Bone marrow (tissue), 2 donors: ENCODE measurements at places on chromosomes 1 and 21.
A peak's percentile ranks its signal among the peaks of the same experiment; 100 is the strongest.

GRCh38 chr1:160718210-160718609 lies 6.6 kb upstream of the CD48 start:
- no peak for DNase-seq

DNA sequence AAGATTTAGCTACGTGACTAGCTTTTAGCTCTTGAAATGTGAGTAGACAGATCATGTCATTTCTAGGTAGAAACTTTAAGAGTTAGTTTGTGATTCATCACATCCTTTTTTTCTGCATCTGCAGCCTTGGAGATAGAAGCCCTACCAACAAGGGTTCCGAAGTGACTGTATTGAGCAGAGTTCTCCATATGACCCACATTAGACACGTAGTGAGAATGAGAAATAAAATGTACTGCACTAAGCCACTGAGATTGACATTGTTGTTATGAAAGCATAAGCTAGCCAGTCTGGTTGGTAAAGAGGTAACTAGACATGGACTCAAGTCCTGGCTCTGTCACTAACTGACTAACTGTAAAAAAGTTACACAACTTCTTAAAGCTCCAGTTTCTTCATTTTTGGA lies 296.1 kb downstream of the PDE4B start:
- DNase-seq = no peak

- DNase-seq = no peak
Observed at GRCh38 chr1:11804666-11805421, 920 bp downstream of the MTHFR start.

GRCh38 chr1:15876357-15877055 lies 29.0 kb downstream of the SPEN start:
- DNase-seq = no peak

DNA sequence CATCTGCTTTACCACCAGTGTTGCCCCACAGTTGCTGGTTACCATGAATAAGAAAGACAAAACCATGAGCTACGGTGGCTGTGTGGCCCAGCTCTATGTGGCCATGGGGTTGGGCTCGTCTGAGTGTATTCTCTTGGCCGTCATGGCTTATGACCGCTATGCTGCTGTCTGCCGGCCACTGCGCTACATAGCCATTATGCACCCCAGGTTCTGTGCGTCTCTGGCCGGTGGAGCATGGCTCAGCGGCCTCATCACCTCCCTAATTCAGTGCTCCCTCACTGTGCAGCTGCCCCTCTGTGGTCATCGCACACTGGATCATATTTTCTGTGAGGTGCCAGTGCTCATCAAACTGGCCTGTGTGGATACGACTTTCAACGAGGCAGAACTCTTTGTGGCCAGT lies 14.0 kb downstream of the OR2G6 start:
- DNase-seq = no peak

GRCh38 chr1:165376041-165376810 lies 19.7 kb upstream of the LMX1A start:
- DNase-seq = no peak

GRCh38 chr1:43300378-43301094 lies at the start of gene TIE1:
TIE1 (plus strand) TSS chr1:43300982; CDS start chr1:43301072, 90 bp downstream.
- no peak for DNase-seq

DNA sequence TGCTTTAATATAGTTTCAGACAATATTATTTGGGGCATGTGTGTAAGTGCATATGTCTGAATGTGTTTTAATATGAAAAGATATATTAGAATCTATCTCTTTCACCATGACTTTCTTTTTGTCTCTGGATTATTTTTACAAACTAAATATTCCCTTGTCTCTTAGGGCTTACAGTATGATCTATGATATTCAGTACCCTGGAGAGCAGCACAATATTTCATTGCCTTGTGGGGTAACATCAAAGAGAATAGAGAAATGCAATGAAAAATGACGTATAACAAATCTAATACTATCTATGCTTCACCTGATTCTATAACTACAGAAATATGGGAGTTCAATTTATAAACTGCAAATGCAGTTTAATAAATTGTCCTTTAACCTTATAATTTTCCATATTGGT lies 2084.5 kb downstream of the MRPL39 start:
- no peak for DNase-seq

DNA sequence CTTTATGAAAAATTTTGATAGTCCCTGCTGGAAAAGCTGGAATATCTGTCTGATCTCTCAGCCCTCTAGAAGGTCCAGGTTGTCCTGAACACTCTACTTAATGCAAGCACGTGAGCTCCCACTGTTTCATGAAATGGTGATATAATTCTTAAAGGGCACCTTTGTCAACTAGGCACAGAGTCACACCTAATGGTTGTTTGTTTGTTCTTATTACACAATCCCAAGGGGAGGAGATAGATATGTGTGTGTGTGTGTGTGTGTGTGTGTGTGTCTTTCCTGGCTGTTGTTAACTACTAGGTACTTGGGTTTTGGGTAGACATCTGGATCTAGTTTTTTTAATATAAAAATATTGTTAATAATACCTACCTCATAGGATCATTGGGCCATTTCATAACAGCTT lies 63.9 kb downstream of the GRIK1 start:
- no peak for DNase-seq

DNA sequence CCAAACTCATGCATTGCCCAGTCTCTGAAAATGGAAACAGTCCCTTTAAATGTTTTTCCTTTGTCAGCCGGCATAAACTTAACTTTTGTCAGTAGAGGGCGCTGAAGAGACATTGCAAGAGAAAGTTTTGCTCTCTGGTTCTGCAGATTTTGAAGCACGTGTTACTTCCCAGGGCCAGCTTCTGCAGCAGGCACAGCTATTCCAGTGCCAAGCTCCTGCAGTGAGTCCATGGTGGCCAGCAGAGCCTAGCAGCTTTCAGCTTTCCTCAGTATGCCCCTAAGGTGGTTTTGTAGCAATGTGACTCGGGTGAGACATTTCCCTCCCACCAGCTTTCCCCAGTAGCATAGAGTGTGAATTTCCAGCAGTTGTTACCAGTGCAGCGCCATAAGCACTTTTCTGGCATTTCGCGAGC lies 2.6 kb upstream of the IFI44L start:
- no peak for DNase-seq

- DNase-seq = no peak
Observed at GRCh38 chr1:61506236-61506635, 218.7 kb downstream of the TM2D1 start.

GRCh38 chr1:178774263-178774662 lies 49.2 kb downstream of the RALGPS2 start:
- peak; percentile 24 for DNase-seq

- DNase-seq = no peak
Observed at GRCh38 chr1:10661453-10661852, 135.0 kb downstream of the CASZ1 start.

GRCh38 chr1:86795316-86795715 lies 90.9 kb downstream of the SH3GLB1 start:
- DNase-seq = no peak

GRCh38 chr1:2200308-2200943 lies 5.9 kb upstream of the FAAP20 start:
- no peak for DNase-seq

DNA sequence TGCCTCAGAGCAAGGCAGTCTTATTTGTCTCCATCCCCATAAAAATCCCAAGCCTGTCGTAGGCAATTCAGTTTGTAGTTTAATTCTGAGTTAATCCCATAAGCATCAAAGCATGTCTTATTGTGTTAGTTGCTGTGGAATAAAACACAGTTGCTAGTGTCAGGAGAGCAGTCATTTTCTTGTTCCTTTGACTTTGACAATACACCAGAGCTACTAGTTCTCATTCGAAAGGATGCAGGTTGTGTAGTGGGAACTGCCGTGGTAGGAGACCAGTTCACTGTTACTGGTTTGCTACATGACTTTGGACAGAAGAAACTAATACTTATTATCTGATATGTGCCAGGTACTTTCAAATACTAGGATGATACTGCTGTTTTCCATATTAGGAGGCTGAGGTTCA lies 23.5 kb downstream of the LRIG2 start:
- DNase-seq = no peak

DNA sequence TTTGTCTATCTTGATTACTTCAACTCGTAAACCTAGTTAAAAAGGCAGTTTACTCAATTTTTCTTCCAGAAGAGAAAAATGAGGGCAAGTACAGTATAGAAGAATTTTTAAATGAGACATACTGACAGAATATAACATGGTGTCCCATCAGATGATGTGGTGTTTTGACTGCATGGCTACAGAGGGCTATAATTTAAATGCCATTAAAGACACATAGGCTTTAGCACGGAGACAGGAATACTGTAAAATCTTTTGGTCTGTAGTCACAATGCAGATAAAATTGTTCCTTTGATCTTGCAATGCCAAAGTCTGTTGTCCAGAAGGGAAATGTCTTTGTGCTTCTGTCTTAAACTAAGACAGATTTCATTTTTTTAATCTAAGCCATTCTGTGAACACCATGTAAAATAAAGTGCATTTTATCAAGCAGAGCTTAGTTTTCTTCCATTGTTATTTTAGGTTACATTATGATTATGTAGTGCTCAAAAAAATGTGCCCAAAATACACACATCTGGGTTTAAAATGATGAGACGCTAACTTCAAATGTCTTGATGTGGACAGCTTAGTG lies 249.6 kb downstream of the PTPRC start:
- no peak for DNase-seq

GRCh38 chr1:11730429-11730891 lies 5.5 kb upstream of the AGTRAP start:
- no peak for DNase-seq

DNA sequence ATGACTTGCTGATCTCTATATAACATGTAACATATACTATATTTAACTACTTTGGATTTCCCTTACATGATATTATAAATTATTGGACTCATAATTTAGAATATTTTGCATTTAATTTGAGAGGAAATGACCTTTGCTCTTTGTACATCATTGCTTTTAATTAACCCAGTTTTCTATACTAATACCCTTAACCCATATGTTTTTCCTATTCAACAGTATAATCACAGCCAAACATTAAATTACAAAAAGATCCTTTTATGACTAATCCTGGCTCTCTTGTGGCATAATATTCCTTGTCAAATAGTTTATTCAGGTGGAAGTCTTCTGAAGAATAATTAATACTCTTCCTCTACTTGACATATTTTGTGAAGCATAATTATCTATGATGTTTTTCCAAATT lies 56.0 kb upstream of the GPR52 start:
- DNase-seq = no peak

DNA sequence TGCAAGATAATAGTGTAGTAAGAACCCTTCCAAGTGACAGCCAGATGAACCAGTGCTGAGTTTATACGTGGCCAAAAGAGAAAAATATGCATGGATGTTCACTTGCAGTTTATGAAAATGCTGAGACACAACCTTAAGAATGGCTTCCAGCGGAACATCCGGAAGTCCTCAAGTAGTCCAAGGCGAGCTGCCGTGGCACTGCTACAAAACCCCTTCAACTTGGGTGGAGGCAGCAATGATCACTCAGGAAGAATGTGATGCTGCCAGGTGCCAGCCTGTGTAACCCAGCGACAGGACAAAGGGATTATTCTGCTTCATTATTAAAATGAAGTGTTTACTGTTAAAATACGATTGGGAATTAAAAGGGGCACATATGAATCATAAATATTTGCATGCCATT lies 179.6 kb downstream of the RUNX1 start:
- no peak for DNase-seq

GRCh38 chr1:237851210-237851845 lies 39.4 kb downstream of the ZP4 start:
- DNase-seq = no peak

- DNase-seq = no peak
Observed at GRCh38 chr1:115507901-115508300, 133.9 kb upstream of the VANGL1 start.

DNA sequence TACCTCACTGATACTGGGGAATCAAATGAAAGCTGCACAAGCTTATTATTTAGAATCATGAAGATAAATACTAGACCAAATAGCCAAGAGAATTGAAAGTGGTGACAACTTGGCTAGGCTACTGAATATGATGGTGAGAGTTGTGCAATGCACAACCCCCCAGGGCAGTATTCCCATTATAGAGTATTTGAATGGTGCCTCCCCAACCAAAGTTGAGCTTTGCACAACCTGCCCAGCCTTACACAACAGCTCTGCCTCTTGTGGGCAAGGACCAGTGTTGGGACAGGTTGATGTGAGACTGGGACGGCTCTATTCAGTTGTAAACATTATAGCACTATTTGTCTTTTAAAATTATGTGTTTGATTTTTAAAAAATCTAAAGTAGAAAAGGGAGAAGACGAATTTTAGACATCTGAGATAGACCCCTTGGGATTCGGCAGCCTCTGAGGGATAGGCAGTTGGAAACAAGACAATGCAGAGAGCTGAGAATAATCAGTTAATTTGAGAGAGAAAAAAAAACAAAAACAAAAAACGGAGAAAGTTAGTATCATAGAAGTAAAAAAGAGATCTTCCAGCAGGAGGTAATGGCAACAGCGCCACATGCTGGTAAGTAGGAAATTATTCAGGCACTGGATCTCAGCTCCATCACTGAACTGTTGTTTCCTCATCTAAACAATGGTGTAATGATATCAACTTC lies 91.0 kb upstream of the KCNA3 start:
- DNase-seq = peak; percentile 54

DNA sequence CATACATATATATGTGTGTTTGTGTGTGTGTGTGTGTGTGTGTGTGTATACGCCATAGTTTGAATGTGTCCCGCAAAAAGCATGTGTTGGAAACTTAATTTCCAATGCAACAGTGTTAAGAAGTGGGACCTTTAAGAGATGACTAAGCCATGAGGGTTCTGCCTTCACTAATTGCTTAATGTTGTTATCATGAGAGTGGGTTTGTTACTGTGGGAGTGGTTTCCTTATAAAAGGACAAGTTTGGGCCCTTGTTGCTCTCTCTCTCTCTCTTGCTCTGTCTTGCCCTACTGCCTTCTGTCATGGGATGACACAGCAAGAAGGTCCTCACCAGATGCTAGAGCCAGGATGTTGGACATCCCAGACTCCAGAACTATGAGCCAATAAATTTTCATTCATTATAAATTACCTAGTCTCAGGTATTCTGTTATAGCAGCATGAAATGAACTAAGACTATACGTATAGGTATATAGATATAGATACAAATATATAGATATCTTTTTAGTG lies 103.8 kb upstream of the ZC3H11B start:
- no peak for DNase-seq

- no peak for DNase-seq
Observed at GRCh38 chr1:156356262-156356874, 12.6 kb upstream of the RHBG start.

- DNase-seq = no peak
Observed at GRCh38 chr1:20185834-20186782, at the start of the genes PLA2G2C and UBXN10. PLA2G2C (minus strand) TSS chr1:20186518; CDS start chr1:20177363, 9,155 bp downstream. UBXN10 (plus strand) TSS chr1:20186096; CDS start chr1:20190562, 4,466 bp downstream.

GRCh38 chr1:235998812-235999211 lies 66.1 kb downstream of the NID1 start:
- DNase-seq = no peak

- DNase-seq = no peak
Observed at GRCh38 chr1:233959102-233959501, 54.6 kb downstream of the SLC35F3 start.

- DNase-seq = no peak
Observed at GRCh38 chr1:46479744-46480350, 9.8 kb upstream of the DMBX1 start.

DNA sequence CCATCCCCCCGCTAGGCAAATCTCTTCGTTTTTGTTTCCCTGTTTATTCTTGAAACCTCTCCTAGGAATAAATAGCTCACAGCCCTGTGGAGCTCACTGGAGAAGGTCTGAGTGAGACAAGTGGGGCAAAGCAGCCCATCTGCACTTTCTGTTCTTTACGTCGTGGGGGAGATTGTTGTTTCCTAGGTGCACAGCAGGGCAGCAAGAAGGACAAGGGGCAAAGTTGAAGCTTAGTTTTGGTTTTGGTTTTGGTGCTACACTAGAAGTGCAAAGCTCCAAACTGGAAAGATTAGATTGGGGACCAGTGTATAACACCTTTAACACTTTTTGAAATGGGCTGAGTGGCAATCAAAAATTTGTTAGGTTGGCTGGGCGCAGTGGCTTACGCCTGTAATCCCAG lies 76.6 kb downstream of the GPR88 start:
- DNase-seq = no peak
